ENCODE measurements at places on chromosomes 12 and 14. TPM values are rescaled to one million over a fixed set of nuclear protein-coding genes. Genes with fewer than 3 reads are reported as not detected.

The ADAM21 gene
- not detected for total RNA-seq

The WSCD2 gene
- total RNA-seq, result 26.6 TPM

- DNase-seq, result no peak
Measured at GRCh38 chr14:61470961-61471293, 149.5 kb downstream of the PRKCH start.

DNA sequence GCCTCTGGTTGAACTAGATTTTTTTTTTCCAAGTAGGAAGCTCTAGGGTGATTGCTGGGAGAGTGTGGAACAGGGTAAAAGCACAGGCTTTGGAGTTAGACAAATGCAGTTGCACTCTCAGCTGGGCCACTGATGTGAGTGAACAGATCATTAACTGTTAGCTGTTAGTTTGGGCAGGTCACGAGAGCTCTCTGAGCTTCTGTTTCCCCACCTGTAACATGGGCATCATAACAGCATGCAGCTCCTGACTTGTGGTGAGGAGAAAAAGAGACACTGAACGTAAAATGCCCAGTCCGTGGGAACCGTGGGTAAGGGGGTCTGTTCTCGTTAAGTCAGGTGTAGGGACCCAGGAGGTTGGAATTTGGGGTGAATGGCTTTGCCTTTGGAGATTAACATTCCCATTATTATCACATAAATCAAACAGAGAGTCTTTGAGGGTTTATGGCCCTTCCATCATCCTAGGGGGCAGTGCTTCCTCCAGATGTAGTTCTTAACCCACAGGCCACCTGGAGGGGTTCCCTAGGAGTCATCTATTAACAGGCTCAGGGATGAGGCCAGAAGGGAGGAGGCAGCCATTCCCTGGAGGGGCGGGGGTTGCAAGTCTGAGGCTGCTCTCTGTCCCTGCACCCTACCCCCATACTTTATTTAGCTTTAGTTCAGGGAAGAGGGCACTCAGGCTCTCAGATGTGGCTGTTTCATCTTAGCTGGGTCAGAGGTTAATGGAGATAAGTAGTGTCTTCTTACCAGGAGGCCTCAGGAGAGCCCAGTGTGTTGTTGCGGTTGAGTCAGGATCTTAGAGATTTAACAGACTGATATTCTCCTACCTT lies 135.2 kb downstream of the DACT1 start:
- DNase-seq, result no peak

DNA sequence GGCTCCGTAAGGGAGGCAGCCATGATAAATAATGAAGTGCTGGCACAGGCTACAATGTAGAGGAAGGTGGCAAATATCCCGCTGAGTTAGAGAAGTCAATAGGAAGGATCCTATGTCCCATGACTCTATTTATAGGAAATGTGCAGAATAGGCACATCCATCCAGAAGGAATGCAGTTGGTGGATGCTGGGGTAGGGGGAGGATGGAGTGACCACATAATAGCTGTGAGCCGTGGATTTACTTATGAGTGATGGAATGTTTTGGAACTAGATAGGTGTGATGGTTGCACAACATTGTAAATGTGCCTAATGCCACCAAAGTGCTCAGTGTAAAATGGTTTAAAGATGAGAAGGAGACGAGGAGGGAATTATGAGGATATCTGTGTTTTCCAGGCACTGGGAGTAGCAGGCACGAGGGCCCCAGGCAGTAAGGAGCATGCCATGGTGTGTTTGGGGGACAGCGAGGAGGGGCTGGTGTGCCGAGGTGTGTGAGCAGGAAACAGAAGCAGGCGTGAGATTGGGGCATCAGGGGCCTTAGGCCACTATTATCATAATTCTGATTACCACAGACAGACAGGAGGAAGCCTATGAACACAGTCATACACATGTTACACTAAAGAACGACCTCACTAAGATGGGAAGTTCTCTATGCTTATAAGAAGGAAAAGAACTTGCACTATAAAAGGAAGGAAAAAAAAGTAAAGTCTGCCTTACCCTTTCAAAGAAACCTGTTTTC lies 837.3 kb upstream of the TMEM132C start:
- no peak for DNase-seq

DNA sequence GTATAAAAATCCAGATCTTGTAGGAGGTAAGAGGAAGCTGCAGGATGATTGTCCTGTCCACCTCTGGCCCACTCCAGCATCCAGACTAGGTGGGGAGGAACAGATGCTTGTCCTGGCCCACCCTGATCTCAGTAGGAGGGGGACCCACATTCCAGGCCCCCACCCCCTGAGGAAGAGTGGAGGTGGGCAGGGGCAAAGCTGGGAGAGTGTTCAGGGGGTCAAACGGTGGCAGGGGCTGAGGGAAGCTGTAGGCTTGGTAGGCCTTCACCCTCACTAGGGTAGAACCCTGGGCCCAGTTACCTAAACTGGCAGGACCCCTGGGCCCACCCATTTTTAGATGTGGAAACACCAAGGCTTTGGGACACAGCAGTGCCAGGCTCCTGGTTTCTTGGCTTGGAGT lies 4.1 kb downstream of the SLC48A1 start:
- no peak for DNase-seq

- DNase-seq, result no peak
Measured at GRCh38 chr12:12376646-12377448, 20.0 kb downstream of the BORCS5 start.

DNA sequence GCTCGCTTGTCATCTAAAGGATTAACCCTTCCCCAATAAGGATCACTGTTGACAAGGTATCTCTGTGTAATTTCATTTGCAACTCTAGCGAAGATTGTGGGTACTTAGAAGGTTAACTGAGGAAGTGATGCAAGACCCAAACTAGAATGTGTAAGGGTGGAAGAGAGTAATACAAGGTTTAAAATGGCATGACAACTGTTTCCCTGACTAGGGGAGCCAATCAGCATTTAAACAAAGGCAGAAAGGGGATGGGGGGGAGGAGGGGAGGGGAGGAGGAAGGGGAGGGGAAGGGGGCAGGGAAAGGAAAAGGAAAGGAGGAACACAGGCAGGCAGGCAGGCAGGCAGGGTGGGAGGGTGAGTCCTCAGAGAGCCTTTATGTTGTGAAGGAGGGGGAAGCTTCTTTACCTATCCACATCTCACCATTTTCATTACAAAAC lies 31.1 kb downstream of the NRDE2 start:
- DNase-seq, result no peak

- DNase-seq, result no peak
Measured at GRCh38 chr12:11769723-11770514, 120.4 kb downstream of the ETV6 start.

GRCh38 chr12:49838973-49839633 lies 3.8 kb downstream of the BCDIN3D start:
- no peak for DNase-seq

- DNase-seq, result peak; percentile 57
Measured at GRCh38 chr14:36520601-36521525, 831 bp upstream of the NKX2-1 start.

DNA sequence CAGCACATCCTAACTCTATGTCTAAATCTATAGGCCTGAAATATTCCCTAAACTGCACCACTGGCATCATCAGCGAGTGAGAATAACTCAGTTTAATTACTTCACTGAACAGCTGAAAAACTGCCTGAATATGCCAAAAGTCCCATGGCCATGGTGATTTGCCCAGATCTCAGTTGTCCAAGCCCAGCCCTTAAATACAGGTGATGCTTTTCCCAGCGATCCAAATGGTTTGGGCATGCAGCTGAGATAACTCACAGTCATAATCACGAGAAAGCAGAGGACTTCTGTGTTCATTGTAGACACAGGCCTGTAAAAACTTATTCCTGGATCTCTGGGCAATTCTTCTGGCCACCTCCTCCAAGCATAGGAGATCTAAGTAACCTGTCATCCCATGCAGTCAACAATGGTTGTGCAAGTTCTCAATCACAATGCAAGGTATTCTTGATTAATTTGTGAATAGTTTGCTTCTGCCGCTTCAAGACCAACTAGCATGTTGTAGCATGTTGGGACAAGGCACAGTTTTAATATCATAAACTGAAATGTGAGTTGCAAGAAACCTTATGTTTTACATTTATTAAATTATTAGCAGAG lies 40.5 kb downstream of the DUSP6 start:
- no peak for DNase-seq

- DNase-seq, result no peak
Measured at GRCh38 chr12:107774349-107775029, at the start of gene ASCL4. ASCL4 (plus strand) TSS chr12:107774704; CDS start chr12:107775219, 515 bp downstream.

GRCh38 chr12:93622485-93622884 lies 50.0 kb downstream of the SOCS2 start:
- no peak for DNase-seq

DNA sequence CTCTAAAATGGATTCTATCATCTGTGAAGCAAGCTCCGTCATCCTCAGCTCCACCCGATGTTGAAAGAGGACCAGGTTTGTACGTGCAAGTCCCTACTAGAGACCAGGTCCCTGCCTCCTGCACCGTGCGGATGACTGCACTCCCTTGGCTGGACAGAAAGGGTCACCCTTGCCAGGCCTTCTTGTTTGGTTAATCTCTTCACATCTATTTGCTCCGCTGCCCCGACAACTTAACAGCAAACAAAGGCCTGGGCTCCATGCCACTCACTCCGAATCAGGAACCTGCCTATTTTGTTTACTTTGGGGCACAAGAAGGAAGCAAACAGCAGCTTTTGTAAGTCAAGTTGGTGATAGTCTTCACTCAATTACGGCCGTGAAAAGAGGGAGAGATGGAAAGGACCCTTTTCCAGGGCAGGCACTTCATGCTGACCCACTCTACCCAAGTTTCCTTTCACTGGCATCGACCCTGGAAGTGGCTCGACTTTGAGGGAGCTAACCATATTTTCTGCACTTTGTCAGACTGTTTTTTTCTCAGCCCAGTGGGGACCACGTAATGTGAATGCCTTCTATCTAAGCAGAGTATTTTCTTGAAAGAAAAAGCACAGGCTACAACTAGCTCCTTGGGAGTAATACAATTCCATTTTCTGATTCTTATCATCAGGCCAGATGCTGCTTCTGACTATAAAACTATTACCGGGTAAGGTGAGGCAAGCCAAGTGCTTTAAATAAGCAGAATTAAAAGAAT lies 202.6 kb downstream of the FOXN3 start:
- DNase-seq, result no peak

- DNase-seq, result no peak
Measured at GRCh38 chr14:84527706-84528105, 1002.2 kb upstream of the FLRT2 start.

- DNase-seq, result no peak
Measured at GRCh38 chr12:52014567-52015530, 8.1 kb downstream of the TAMALIN start.

- no peak for DNase-seq
Measured at GRCh38 chr14:51507906-51508511, 143.7 kb upstream of the FRMD6 start.

- no peak for DNase-seq
Measured at GRCh38 chr12:24510581-24511125, 438.2 kb downstream of the BCAT1 start.

GRCh38 chr12:91542067-91542466 lies 359.4 kb upstream of the DCN start:
- no peak for DNase-seq

- DNase-seq, result no peak
Measured at GRCh38 chr12:132460571-132460970, 29.4 kb upstream of the FBRSL1 start.

GRCh38 chr14:65772466-65772865 lies 359.9 kb downstream of the FUT8 start:
- no peak for DNase-seq

- DNase-seq, result no peak
Measured at GRCh38 chr14:93893661-93894261, 33.4 kb upstream of the FAM181A start.

- DNase-seq, result no peak
Measured at GRCh38 chr12:89632778-89633177, 75.9 kb downstream of the ATP2B1 start.

DNA sequence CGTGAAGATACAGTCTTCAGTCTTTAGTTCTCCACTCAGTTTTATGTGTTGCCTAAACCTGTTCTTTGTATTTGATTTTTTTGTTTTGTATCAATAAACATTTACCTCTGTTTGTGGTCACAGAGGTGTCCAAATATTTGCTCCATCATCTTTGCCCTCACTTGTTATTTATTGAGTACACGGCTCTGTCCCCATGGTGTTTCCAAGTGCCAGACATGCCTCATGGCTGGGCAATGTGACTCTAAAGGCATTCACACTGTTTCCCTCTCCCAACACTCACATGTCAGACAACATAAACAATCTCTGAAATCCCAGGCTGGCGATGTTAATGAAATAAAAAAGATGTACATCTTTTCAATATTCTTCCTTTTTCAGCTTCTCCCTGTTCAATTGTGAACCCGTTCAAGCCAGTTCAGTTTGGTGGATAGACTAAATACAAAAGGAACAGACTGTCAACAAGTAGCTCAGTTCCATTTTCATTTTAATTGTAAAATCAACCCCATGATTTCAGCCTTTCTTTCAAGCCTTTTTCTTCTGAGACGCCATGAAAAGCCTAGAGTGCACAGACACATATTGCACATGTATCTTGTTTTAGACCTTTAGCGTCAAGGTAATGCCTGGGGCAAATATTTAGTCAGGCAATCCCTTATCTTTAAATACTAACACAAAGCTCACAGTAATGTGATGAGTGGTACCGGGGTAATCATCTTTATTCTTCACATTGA lies 680.7 kb downstream of the GALC start:
- no peak for DNase-seq

GRCh38 chr12:120402217-120402616 lies 33.3 kb upstream of the MSI1 start:
- DNase-seq, result no peak
